ENCODE measurements at places on chromosomes 1 and 21.

DNA sequence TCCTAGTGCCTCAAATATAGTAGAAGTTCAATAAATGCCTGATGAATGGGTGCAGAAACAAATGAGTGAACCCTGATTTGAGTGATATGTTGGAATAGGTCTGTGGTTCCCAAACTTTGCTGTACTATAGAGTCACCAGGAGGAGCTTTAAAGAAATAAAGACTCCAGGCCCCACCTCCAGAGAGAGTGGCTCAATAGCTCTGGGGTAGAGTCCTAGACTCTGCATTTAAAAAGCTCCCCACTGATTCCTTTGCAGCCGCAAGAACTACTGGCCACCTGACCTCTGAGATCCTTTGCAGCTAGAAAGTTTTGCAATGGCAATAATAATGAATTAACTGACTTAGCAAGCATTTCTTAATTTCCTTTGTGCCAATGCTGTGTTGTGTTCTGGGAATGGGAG is 20.9 kb downstream of the TCHHL1 start:
- ATAC-seq: no peak

GRCh38 chr1:187390215-187390818 is 561.6 kb downstream of the PLA2G4A start:
- peak; percentile 75 for ATAC-seq

- ATAC-seq: no peak
These were observed 72.4 kb downstream of the ADARB1 start for GRCh38 chr21:45146801-45147200.

- ATAC-seq: no peak
These were observed 244.4 kb downstream of the TGFB2 start for GRCh38 chr1:218589487-218589886.

DNA sequence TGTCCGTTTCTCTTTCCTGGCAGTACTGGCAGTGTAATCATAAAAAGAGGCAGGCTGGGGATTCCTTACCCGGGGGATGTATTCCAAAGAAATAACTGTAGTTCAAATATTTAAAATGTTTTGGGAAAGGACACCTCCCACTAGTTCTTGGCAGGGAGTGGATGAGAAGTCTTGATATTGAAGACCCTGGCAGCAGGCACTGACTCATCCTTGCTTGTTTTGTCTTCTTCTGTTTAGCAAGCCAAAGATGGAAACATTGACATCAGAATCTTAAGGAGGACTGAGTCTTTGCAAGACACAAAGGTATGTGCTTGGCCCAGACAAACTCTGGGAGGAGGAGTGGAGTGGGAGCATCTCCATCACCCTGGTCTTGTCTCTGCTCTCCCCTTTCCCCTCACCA is 639 bp downstream of the IL20 start:
- ATAC-seq: no peak

GRCh38 chr21:29449306-29449950 is 150.7 kb downstream of the BACH1 start:
- no peak for ATAC-seq

GRCh38 chr1:240998024-240998423 is 359.0 kb downstream of the RGS7 start:
- no peak for ATAC-seq

DNA sequence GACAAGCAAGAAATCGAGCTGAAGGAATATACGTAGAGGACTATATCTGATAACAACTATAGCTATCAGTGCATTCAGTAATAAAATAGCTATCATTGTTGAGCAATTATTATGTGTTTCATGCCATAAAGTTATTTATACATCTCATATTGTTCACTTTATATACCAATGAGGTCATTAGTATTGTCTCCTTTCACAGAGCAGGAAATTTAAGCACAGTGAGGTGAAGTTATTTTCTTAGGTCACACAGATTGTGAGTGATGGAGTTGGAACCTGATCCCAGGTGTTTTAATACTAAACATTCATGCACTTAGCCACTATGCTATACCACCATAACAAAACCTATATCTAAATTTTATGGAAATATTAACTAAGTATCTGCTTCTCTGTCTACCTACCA is 180.5 kb upstream of the DPYD start:
- ATAC-seq: no peak

DNA sequence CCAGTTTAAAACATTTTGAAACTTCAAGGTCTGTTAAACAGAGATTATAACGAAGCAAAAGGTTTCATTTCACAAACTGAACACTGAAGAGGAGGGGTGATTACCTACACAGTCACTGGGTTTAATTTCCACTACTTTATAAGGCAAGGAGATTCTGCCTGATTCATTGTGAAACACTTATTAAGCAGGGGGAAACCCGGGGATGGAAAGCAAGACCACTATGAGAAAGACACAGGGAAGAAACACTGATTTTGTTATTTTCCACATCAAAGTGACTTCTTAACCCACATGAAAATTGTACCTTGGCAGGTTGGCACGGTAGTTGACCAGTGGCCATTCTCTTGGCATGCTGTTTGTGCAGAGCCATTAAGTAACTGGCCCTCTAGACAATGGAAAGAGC is 8.1 kb upstream of the F5 start:
- no peak for ATAC-seq

DNA sequence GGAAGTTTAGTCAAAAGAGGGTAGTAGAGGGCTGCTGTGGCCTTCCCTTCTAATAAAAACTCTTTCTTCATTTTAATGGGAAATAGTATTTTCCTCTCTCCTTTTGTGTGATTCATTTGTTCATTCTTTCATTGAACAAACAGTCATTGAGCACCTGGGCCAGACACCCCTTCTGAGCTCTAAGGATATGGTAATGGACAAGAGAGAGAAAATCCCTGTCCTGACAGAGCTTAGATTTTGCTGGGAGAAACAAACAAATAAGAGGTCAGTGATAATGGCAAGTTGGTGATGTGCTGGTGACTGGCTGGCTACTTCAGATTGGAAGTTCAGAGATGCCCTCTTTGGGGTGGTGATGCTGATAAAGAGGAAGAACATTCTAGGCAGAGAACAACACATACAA is 59.3 kb downstream of the CDC14A start:
- no peak for ATAC-seq

- ATAC-seq: no peak
These were observed 79.8 kb upstream of the LRRC8B start for GRCh38 chr1:89444791-89445190.
